GM23248 (cell line): ENCODE measurements at places on chromosomes 3 and 15. TPM values are rescaled to one million over a fixed set of nuclear protein-coding genes. Genes with fewer than 3 reads are reported as not detected.

- no peak overlapping the region for H3K4me3 ChIP-seq
- H3K4me1 ChIP-seq, result no peaks in the 10 kb centered on the region
- H3K27ac ChIP-seq, result no peak overlapping the region
- no peaks in the 10 kb centered on the region for H3K36me3 ChIP-seq
Measured at GRCh38 chr15:38666865-38667510, 102.4 kb upstream of the RASGRP1 start.

GRCh38 chr3:79052054-79052681, 715.6 kb downstream of the ROBO1 start:
- no peaks in the 10 kb centered on the region for H3K27me3 ChIP-seq
- H3K27ac ChIP-seq, result no peak overlapping the region
- DNase-seq, result no peak

DNA sequence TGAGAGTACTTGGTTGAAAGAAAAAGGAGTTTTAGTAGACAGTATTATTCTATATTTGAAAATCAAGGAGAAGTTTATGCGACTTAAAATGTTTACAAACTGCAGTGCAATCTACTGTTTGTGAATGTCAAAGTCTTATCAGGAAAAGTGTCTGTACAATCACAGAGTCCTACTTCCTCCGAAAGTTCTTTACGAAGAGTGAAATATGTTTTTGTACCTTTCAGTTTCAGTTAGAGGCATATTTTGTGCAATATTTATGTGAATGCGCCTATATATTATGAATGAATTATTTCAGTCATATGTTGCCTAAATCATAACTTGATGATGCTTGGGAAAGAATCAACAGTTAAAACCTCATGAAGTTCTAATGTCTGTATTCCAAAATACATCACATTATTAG, 31.5 kb downstream of the NGRN start:
- no peaks in the 10 kb centered on the region for H3K36me3 ChIP-seq
- no peaks in the 10 kb centered on the region for H3K4me1 ChIP-seq
- H3K27ac ChIP-seq, result no peak overlapping the region
- H3K4me3 ChIP-seq, result no peak overlapping the region
- DNase-seq, result no peak
- H3K27me3 ChIP-seq, result no peaks in the 10 kb centered on the region

The GABRR3 gene
- total RNA-seq, result not detected in 2 replicates
